ENCODE measurements at places on chromosomes 3 and 15.

DNA sequence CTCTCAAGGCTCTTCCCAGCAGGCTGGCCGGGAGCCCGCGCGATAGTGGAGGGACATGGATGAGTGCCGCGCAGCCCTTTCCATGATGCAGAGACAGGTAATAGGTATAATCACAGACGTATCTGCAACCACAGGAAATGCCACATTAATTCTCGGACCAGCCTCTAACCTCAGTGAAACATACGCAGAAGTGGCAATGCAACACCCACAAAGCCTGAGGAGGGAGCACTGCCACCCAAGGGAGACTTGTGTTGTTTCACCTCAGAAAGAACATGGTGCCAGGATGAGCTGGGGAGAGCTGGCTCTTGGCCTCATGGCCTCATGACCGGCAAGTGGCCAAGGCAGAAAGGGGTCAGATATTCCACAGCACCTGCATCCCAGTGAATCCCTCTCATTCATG lies 39.0 kb downstream of the PGPEP1L start:
- no peak overlapping the region for H3K27ac ChIP-seq
- H3K4me3 ChIP-seq = no peak overlapping the region
- no peak for DNase-seq
- no peaks in the 10 kb centered on the region for H3K36me3 ChIP-seq

- no peak overlapping the region for H3K4me3 ChIP-seq
- H3K36me3 ChIP-seq = peaks cover 4% of the 10 kb centered on the region
- H3K4me1 ChIP-seq = peaks cover 42% of the 10 kb centered on the region
- no peaks in the 10 kb centered on the region for H3K27me3 ChIP-seq
- peak overlapping the region; percentile 72 for H3K27ac ChIP-seq
- DNase-seq = no peak
Observed at GRCh38 chr15:85620690-85621049, 174.1 kb downstream of the KLHL25 start.

DNA sequence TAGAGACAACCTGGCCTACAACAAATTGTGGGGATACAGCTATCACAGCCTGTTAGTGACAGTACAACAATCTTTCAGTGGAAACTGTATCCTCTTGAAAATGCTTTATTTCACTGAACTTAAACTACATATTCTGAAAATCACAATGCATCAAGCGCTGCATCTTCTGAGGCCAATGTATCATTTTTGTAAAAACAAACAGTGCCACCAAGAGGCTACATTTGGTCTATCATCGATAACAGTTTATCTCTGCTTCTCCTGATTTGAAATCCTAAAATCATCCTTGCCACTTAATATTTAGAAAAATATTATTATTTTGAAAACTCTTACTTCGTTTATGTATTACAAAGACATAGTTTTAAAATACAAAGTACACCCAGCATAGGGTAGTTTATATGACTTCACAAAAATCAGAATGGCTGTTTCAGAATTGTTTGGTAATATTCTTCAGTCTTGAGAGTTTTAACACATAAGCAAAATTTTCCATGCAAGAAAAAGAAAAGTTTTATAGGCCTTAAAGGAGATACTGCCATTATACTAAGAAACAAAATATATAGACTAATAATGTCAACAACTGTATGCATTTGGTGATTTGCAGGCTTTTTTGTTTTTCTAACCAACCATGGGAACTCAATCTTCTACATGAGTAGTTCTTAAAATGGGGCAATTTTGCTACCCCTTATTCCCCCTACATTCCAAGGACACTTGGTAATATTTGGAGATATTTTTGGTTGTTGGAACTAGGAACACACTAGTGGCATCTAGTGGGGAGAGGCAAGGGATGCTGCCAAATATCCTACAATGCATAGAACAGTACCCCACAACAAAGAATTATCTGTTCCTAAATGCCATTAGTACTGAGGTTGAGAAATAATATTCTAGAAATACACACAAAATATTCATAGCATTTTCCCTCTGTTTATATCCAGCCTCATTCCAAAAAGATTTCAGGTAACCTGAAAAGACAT lies 42.3 kb downstream of the WDR72 start:
- peaks cover 2% of the 10 kb centered on the region for H3K27me3 ChIP-seq
- H3K4me1 ChIP-seq = no peaks in the 10 kb centered on the region
- H3K36me3 ChIP-seq = no peaks in the 10 kb centered on the region
- no peak for DNase-seq

GRCh38 chr3:144273601-144274000 lies 302.0 kb downstream of the DIPK2A start:
- no peaks in the 10 kb centered on the region for H3K4me1 ChIP-seq
- no peak for DNase-seq
- H3K27ac ChIP-seq = no peak overlapping the region
- H3K36me3 ChIP-seq = no peaks in the 10 kb centered on the region
- no peaks in the 10 kb centered on the region for H3K27me3 ChIP-seq

- peaks cover 7% of the 10 kb centered on the region for H3K4me1 ChIP-seq
- DNase-seq = no peak
- no peak overlapping the region for H3K27ac ChIP-seq
- no peak overlapping the region for H3K4me3 ChIP-seq
- H3K27me3 ChIP-seq = no peaks in the 10 kb centered on the region
Observed at GRCh38 chr3:105984837-105985236, 116.0 kb upstream of the CBLB start.

- no peak for DNase-seq
- no peaks in the 10 kb centered on the region for H3K36me3 ChIP-seq
- no peak overlapping the region for H3K4me3 ChIP-seq
- no peak overlapping the region for H3K27ac ChIP-seq
- H3K4me1 ChIP-seq = no peaks in the 10 kb centered on the region
Observed at GRCh38 chr15:61660579-61660978, 399.7 kb downstream of the VPS13C start.

Data from T-cell (primary cell).